Stimulated activated CD4-positive, alpha-beta T cell treated with anti-CD3 and anti-CD28 coated beads, Interleukin-15, amount 100 ng/mL, for 1 hour (primary cell): ENCODE measurements at places on chromosomes 3 and 15.
A peak's percentile ranks its signal among the peaks of the same experiment; 100 is the strongest.

DNA sequence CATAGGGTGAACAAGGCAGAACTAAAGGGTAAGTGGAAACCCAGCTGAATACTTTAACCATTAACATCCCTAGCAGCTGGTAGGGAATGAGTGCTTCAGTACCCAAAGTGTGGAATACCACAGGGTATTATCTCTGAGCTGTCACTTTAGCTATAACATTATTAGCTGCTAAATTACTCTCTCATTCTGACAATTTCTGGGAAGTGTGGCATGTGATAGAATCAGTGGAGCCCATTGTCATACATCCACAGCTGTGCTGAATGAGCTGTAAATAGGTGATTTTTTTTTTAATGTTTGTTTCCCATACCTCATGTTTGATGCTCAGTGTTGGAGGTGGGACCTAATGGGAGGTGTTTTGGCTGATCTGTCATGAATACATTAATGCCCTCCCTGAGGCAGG is 894.3 kb downstream of the DIPK2A start:
- no peak for DNase-seq

GRCh38 chr3:26704736-26705135 is 82.2 kb downstream of the LRRC3B start:
- no peak for DNase-seq

- no peak for DNase-seq
Observed at GRCh38 chr3:7760718-7761117, 740.9 kb upstream of the LMCD1 start.

DNA sequence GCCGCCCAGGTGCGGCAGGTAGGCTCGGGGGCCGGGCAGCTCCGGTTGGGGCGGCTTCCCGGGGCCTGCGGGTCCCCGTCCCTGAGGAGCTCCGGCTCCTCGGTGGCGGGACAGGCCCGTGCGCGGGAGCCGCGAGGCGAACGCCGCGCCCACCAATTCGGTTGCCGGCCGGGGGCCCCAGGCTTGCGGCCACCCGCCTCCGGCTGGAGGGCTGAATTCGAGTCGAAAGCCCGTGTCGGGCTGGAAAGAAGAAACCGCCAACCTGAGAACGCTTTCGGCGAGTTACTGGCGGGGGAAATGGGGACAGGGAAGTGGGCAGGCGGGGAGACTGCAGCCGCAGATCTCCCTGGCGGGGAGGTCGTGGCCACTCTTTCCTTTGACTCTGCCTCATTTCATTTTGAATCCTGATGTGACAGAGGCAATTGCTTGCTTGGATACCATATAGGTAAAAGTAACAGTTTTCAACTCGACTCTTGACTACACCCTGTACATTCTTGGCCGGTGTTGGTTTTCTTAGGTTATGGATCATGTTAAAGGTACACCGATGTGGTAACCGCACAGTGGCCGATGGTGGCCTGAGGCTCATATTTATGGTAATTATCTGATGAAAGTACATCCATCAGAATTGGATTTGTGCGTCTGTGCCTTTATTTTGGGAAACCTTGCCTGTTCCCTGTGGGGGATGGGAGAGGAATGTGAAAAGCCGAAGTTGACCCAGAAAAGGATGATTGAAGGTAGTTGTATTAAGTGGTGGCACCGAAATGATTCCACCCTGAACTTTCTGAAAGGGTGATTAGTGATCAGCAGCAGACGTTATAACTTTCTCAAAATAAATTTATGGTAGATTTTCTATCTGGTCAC is 1.7 kb downstream of the B3GNT5 start:
- DNase-seq: peak; percentile 3

- DNase-seq: no peak
Observed at GRCh38 chr15:39870537-39870936, 49.5 kb downstream of the GPR176 start.

DNA sequence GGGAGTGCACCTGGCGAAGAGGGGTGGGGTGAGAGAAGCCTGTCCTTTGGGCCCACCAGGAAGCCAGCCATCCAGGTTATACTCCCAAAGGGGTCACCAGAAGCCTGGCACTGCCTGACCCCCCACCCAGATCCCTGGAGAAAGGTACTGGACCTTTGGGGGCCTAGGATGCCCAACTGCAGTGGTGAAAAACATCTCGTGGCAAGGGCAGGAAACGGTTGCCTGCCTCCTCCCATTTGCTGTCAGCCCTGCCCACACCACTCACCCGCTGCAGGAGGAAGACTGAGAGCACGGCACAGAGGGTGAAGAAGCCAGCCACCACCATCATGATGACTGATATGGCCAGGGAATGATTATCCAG is 2.2 kb upstream of the ULK3 start:
- peak; percentile 35 for DNase-seq

- DNase-seq: no peak
Observed at GRCh38 chr3:15873415-15873814, 75.6 kb upstream of the ANKRD28 start.

GRCh38 chr3:129530251-129530791 is 1.9 kb downstream of the RHO start:
- DNase-seq: no peak
